ENCODE measurements at places on chromosomes 11 and 22.

DNA sequence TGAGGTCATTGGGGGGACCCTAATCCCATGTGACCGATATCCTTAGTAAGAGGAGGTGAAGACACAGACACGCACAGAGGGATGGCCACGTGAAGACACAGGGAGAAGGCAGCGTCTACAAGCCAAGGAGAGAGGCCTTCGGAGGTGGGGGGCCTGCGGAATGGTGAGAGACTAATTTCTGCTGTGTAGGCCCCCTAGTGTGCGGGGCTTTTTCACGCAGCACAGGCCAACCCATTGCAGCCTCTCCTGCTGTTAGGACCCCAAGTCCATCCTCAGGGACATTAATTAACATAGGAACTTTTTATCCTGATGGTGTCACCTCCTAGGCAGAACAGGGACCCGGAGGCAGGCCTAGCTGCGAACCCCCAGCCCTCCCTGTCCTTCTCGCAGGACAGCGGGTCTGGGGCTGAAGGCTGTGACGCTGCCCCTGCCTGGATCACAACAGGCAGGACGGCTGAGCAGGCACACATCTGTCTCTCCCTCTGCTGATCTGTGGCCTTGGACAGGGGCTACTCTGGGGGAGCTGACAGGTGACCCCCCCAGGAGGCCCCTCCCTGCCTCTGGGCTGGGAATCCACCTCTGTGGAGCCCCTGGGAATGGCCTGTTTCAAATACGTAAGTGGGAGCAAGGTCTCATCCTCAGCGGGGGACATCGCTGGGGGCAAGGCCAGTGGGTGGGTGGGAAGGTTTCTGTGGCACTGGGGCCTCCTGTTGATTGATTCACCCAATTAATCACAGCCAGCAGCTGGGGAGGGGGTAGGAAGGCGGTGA lies 7.9 kb downstream of the ASCL2 start:
- DNase-seq = no peak

DNA sequence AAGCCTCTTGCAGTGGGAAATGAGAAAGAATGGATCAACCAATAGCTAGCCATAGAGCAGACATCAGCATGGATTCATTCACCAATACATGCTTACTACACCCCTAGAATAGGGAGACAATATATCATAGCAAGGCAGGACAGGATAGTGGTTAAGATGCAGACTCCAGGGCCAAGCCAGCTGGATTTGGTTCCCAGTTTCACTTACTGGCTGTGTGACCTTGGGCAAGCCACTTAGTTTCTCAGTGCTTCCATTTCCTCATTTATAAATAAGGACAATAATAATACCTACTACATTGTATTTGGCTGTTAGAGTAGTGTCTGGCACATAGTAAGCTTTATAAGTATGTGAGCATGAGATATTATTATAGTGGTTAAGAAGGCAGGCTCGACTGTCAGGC lies 7.1 kb downstream of the DCHS1 start:
- no peak for DNase-seq

GRCh38 chr22:50260801-50261614 lies 475 bp downstream of the MAPK12 start:
- DNase-seq = no peak

GRCh38 chr22:20509344-20510047 lies 2.1 kb downstream of the MED15 start:
- no peak for DNase-seq

GRCh38 chr11:125390946-125391345 lies 105.1 kb downstream of the FEZ1 start:
- no peak for DNase-seq

DNA sequence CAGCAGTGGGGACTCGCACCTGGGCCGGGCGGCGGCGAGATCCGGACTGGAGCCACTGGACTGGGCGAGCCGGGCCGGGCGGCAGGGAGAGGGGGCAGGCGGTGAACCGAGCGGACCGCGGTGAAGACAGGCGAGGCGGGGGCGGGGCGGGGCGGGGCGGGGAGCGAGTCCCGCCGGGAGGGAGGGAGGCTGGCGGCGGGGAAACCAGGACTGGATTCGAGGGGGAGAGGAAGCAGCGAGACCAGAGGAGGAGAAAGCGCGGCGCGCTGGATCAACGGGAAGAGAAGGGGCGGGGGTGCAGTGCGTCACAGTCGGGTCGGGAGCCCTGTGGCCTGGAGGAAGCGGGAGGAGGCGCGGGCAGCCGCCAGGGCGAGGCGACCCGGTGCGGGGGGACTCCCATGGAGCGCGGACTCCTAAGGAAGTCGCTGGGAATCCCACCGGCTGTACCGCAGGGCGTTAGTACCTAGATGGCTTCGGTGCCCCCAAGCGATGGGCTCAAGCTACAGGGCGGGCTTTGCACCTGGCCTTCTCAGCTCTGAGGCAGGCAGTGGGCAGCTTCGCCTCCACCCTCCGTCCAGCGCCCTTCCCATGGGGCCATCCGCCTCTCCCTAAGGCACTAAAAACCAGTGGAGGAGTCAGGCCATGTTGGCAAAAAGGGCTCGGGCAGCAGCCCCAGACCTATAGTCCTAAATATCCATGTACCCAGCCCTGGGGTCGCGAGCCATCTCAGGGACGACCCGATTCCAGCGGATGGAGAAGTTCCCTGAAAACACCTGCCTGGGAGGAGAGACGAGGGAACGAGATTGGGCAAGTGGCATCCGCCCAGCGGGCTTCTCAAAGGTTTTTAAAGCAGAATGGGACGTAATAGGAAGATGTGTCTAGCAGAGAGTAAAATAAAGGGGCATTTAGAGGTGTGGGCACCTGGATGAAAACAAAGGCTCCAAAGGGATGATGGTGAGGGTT lies at the start of gene TMEM121B:
TMEM121B (minus strand) TSS at position 128 of the 963 bp plus-strand sequence. CDS start 233 bp downstream, outside the sequence.
- DNase-seq = peak; percentile 24

- no peak for DNase-seq
Observed at GRCh38 chr22:50526834-50527801, 1.7 kb upstream of the SCO2 start.

- DNase-seq = no peak
Observed at GRCh38 chr11:77074626-77075221, 8.0 kb downstream of the CAPN5 start.

DNA sequence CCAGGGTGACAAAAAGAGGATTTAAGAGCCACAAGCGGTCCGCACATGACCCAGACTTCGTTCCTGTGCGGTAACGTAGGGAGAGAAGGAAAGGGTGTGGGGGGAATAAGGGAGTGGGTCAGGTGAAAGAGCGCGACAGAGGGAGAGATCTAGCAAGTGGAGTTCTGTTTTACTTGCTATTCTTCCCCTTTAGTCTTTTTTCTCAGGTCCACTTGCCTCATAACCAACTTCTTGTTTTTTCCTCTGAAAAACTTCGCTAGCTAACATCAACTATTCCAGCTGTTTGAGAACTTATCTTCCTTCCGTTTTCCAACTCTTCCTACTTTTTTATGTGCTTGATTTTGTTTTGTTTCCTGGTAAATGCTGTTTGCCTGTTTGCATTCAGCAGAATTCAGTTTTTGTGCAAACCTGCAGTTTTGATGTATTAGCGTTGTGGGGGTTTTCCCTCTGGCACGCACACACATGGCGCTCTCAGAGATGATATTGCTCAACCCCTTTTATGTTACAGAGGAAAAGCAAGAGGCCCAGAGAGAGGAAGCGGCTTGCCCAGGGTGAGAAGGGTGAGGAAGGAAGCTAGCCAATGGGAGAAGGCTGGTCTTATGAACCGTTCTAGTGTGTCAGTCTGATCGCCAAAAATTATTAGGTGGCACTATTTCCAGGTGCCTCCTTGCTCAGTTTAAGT lies 592 bp upstream of the CTSC start:
- DNase-seq = peak; percentile 12

DNA sequence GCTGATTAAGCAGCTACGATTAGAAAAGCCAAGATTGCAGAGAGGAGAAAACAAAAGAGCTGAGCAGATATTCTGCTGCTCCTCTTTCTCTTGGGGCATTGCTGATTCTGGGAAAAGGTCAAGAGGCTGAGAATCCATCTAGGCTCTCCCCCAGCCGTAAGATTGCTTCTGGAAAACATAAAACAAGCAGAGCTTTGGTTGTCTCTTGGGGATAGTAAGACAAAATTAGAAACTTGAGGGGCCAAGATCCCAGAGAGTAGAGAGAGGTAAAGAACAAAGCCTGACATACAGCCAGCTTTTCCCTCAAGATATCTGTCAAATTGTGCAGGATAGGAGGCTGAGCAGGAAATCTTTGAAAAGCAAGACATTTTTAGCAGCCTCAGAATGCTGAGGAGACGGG lies 158.2 kb downstream of the TTC28 start:
- no peak for DNase-seq

DNA sequence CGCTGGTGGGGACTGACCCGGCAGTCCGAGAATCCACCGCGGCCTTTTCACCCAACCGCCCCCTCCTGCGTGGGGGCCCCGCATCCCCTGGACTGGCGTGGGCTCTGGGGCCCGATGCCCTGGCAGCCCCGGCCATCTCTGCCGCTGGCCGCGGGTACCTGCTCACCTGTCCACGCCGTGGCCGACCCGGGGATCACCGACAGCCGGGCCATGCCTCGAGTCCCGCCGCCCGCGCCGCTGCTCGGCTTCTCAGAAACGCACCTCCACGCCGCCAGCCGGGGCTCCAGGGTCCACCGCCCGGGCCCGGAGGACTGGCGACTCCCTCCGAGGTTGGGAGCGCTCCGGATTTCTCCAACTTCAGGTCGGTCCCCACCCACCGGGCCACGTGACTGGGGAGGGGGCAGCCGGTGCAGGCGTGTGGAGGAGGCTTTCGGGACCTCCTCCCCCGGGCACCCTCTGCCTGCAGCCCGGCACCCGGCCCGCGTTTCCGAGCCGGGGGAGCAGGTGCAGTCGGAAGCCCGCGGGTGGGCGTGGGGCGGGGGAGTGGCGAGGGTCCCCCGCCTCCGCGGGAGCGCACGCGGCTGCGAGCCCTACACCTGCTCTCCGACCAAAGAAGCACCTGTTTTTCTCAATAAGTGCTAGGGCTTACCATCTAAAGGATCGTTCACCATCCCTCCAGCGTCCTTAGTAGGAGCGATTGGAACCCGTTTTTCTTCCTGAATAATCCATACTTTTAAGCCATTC lies 554 bp upstream of the NRIP3 start:
- no peak for DNase-seq

- no peak for DNase-seq
Observed at GRCh38 chr11:125365196-125365931, 130.7 kb downstream of the FEZ1 start.

GRCh38 chr11:112339566-112339965 lies 78.9 kb upstream of the PLET1 start:
- DNase-seq = no peak

GRCh38 chr11:69114362-69114761 lies 41.4 kb upstream of the SMIM38 start:
- DNase-seq = no peak

GRCh38 chr22:37680191-37680851 lies 4.9 kb downstream of the LGALS1 start:
- no peak for DNase-seq

GRCh38 chr11:101083335-101083734 lies 46.3 kb downstream of the PGR start:
- no peak for DNase-seq

DNA sequence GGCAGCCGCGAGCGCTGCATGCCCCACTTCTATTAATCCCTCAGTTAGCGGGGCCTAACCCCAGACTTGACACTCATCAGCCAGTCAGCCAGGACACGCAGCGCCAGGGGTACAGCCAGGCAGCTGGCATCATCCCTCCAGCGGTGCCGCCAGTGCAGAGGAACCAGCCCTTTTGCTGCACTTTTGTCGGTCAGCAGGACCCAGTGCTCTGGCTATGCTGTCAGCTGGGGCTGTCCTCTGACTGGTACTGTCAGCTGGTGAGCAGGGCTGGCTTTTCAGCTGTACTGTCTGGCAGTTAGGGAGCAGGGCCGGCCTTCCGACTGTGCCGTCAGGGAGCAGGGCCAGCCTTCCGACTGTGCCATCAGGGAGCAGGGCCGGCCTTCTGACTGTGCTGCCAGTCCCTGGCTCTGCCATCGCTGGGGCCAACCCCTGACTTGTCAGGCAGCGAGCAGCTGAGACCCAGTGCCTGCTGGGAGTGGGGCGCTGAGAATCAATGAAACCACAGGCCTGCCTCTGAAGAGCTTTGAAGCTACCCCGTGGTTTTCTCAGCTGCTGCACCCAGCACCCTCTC lies 115.4 kb downstream of the KIAA1671 start:
- no peak for DNase-seq

DNA sequence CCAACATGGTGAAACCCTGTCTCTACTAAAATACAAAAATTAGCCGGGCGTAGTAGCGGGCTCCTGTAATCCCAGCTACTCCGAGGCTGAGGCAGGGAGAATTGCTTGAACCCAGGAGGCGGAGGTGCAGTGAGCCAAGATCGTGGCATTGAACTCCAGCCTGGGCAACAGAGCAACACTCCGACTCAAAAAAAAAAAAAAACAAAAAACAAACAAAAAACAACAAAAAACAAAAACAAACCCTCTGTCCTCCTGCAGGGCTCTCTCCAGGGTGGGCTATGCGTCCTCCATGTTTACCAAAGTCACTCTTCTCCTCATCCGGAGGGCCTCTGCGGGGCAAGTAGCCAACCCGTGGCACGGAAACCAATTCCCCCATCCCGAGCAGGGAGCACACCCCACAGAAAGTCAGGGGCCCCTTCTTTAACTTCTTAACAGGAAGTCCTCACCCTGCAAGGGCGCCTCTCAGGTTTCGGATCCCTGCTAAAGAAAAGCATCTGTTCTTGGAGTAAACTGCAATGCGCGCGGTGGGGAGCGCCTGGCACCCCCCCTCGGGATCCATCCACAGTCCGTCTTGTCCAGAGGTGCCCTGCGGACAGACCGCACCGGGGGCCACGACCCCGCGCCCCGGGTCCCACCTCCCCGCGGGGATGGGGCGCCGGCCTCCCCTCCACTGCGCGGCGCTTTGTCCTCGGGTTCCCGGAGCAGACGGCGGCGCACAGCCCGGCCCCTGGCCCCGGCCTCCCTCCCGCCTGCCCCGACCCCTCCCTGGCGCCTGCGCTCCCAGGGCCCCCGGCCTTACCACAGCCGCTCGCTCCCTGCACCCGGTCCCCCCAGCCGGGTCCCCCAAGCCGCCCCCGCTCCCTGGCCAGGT lies 712 bp downstream of the CERK start:
- no peak for DNase-seq

GRCh38 chr11:43689167-43689566 lies 8.6 kb downstream of the HSD17B12 start:
- no peak for DNase-seq

GRCh38 chr11:37642296-37642695 lies 1044.3 kb upstream of the RAG2 start:
- no peak for DNase-seq

DNA sequence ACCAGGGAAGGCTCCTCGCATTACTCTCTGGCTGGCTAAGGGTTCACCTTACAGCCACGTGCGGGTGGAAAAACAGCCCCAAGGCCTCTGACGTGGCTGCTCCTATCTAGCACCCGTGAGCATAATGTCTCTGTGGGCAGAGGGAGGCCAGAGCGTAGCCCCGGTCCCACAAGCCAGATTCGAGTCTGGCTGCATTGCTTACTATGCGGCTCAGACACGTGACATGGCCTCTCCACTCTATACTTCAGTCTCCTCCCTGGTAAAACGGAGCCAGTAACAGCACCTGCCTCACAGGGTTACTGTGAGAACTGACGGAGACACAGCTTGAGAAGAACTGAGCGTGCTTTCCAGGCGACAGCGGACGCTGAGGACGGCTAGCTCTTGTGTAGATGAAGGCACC lies 105.8 kb upstream of the BID start:
- DNase-seq = no peak

GRCh38 chr11:47539681-47540039 lies 13.3 kb downstream of the CELF1 start:
- no peak for DNase-seq
